T follicular helper cell (primary cell): ENCODE measurements at places on chromosomes 1 and 21.

GRCh38 chr1:39333296-39333695, 128.8 kb downstream of the MACF1 start:
- DNase-seq: no peak

DNA sequence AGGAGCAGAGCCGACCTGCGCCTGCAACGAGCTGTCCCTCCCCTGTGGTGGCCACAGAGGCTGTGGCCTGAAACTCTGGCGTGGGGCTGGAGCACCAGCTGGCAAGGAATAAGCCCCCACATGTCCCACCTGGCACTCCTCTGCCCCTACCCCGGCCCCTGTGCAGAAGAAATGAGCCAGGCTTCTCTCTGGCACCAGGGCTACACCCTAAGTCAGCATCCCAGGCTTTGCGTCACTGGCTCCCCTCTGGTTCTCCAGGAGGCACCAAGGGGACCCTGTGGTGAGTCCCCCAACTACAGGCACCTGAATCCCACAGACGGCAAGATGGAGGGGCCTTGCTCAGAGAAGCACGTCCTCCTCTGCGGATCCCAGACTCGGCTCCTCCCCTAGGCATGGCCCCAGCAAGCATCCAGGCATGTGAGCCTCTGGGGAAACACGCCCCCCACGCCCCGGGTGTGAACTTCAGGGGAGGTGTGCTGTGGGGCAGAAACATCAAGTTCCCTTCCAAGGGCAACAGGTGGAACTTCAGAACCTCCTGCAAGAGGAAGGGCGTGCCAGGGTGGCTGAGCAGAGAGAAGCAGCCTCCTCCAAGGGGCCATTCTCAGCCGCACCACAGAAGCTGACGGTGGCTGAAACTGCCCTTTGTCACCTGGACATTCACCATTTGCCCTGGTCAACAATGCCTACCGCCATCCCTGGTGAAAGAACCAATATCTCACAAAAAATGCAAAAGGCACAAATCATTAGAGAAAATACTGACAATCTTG, 2.9 kb downstream of the KRTAP10-7 start:
- no peak for DNase-seq

DNA sequence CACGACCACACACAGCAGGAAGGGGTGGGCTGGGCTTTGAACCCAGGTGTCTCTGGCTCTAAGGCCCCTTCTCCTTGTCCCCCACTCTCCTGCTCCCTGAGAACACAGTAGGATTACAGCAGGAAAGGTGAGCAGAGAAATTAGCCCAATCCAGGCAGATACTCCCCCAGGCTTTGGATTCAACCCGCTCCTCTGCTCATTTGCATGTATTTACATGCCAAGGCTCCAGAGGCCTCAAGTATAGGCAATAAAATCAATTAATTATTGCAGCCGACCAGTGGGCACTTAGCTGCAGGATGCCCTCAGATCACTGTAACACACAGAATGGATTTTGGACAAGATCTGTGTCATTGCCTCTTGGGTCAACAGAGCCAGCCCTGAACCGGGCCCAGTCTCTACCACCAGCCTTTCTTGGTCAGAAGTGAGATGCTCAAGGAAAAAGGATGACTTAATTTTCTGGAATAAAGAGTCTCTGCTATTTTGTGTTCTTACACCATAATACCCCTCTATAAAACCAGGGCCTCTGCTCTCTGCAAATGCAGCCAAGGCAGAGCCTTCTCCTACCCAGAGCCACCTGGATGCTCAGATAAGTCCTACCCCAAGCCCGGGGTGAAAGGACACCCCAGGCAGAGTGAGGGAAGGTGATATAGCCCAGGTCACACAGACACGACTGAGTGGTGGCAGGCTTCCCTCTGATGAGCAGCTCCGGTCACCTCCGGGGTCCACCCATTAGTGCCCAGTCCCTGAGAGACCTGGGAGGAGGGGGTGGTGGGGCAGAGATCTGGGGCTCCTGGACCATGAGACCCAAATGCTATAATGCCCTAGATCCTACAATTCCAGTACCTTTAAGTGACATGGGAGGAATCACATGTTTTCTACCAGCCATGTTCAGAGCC, 28.9 kb downstream of the MATN1 start:
- DNase-seq: no peak

DNA sequence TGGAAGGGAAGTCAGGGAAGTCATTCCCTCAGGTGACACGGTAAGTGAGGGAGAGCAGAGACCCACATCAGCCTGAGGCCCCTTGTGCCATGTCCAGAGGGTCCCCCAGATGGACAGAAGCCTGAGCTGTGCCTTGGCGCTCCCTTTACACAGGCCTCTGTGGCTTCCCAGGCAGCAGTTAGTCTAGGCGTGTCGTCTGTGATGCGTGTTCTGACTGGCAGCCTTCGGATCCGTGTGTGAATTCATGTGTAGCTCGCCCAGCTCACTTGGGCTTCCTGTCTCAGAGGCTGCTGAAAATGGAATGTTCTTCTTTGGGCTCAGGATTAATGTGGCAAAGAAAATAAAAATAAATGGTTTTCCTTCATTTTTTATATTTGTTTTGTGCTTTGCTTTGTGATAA, 28.3 kb downstream of the PRMT2 start:
- DNase-seq: no peak

DNA sequence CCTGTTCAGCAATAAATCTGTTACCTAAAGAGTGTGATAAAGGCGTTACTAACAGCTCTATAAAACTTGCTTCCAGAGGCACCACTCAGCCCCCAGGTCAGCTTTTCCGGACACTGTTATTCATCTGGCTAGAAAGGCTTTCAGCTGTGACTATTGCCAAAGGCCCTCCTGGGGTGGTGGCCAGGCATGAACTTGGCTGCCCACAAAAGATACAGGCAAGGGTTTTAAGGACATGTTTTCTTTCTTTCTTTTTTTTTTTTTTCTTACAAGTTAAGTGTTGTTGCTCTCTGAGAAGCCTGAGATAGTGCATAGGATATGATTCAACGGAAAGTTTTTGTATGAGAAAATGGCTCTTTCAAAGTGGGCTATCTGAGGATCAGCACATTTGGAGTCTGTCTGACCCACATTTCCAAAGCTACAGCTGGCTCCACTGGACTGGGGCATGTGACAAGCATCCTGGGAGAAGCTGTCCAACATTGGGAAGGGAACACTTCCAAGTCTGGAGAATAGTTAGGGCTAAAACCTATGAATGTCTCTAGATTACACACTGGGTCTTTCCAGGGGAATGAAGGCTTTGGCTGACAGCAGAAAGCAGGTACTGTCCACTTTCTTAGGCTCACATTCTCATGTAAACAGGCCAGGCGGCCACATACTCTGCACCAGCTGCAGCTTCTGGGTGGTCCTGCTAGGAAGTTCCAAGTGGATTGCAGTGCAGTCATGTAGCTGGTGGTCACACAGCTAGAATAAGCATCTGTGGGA, 639.7 kb downstream of the LMO4 start:
- no peak for DNase-seq
